Activated CD4-positive, alpha-beta T cell treated with anti-CD3 and anti-CD28 coated beads for 36 hours (primary cell): ENCODE measurements at places on chromosomes 1 and 21. TPM values are rescaled to one million over a fixed set of nuclear protein-coding genes. Genes with fewer than 3 reads are reported as not detected.

DNA sequence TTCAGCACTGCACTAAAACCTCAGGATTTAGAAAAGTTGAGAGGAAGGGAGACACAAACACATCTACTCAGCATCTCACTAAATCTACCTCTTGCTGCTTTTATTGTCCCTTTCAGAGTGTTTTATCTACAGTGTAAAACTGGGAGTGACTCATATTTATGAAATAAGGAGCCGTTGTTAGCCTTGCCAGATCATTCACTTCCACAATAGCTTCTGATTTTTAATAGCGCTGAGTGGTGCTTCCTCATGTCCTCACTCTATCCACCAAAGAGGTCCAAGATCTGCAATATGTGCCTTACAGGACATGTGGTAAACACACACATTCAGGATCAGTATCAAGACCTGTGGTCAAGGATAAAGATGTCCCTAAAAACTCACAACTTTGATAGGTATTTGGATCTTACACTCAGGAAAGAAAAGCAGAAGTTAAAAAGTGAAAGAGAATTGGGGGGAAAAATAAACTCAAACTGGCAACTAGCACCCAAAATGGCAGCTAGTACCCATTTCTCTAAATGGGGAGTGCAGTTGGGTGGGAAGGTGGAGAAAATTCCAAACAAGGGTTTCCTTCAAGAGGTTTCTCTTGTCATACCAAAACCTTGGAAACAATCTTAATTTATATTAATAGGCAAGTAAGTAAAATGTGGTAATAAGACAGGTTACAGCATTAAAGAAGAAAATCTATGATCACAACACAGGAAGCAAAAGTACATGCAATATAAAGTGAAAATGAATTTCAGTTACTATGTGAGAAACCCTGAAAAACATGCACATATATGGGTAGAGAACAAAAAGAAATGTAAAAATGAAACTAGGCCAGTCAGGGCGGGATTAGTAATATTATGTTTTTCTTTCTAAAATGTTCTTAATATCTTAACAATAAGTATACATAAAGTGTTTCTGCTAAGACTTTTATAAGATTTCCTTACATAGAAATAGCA lies 15.9 kb downstream of the DUSP10 start:
- DNase-seq, result no peak

VWA5B1 gene
- total RNA-seq, result not detected

GRCh38 chr1:2193514-2194281 lies 874 bp downstream of the FAAP20 start:
- no peak for DNase-seq

NUF2 gene
- 58.4 TPM for total RNA-seq

CHD5 gene
- total RNA-seq, result 0.76 TPM

DNA sequence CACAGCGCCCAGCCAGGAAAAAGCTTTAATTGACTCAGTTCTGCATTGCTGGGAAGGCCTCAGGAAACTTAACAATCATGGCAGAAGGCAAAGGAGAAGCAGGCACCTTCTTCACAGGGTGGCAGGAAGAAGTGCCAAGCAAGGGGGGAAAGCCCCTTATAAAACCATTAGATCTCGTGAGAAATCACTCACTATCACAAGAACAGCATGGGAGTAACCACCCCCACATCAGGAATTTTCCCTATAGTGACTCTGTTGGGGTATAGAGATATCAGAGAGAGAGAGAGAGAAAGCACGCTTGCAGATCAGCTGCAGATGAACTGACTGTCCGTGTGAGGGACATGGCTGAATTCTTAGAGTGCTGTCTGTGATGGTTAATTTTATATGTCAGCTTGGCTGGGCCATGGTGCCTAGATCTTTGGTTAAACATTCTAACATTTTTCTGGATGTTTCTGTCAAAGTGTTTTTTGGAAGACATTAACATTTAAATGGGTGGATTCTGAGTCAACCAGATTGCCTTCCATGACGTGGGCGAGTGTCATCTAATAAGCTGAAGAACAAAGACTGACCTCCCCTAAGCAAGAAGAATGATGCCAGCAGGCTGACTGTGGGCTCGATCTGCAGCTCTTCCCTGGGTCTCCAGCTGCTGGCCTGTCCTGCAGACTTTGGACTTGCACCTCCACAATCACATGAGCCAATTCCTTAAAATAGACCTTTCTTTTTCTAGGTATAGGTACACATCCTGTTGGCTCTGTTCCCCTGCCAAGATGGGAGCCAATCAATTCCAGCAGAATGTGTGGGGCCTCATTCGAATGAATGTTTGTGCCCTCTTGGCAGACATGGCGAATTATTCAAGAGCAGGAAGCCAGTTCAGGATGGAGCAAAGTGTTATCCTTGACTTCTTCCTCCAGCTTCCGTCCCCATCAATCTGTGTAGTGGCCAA lies 21.4 kb upstream of the CPT2 start:
- DNase-seq, result no peak

DNA sequence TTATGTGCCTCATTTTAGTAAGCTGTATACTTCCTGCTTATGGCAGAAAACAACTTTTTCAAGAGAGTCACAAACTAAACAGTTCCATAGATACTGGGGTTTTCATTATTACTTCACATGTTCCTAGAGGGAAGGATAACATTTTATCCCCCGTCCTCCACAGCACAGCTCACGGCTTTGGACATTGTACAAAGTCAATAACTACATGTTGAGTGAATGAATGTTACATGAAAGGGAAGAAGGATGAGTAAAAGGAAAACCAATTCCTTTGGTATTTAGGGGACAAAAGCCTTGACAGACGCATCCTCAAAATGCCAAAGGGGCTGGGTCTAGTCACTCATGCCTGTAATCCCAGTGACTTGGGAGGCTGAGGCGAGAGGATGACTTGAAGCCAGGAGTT lies 14.8 kb downstream of the PI4KB start:
- DNase-seq, result no peak

DNA sequence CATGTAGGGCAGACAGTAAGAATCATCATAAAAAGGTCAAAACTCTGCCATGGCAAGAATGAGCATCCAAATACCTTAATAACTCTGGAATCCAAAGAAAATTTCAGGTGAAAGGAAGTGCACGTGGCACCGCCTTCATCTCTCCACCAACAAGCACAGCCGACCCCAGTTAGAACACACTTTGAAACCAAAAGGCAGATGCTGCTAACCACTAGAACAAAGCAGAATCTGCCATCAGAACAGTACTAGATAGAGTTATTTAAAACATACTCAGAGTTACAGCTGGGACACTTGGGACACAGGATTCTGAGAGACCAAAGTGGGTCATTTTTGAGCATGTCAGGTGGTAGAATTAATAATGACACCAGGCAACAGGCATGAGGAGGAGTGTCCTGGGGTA lies 106.7 kb upstream of the SOD1 start:
- no peak for DNase-seq

ATP13A2 gene
- total RNA-seq, result 30.7 TPM

GRCh38 chr1:63122079-63122478 lies 200.3 kb upstream of the FOXD3 start:
- DNase-seq, result no peak

GRCh38 chr1:40763742-40764532 lies 19.6 kb upstream of the KCNQ4 start:
- no peak for DNase-seq

GRCh38 chr1:230248889-230249270 lies 177.3 kb downstream of the PGBD5 start:
- DNase-seq, result no peak

DNA sequence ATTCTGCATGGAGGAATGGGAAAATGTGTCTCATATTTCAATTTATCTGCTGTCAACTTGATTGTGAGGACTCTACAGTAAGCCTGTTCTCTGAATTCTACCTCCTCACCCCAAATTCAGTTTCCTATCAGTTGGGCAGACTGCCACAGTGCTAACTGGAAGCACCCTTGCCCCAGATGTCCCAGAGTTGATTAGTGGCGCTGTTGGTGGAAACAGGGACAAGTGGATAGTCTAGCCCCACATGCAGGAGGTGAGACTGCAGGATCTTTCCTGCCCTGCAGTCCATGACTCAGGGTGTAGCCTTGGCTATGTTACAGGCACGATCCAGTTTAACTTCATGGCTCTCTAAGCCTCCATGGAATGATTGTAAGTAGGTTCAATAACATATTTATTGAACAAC lies 22.1 kb downstream of the ADAM30 start:
- DNase-seq, result no peak
